HuH-7 (cell line): ENCODE measurements at places on chromosomes 7 and 10.

DNA sequence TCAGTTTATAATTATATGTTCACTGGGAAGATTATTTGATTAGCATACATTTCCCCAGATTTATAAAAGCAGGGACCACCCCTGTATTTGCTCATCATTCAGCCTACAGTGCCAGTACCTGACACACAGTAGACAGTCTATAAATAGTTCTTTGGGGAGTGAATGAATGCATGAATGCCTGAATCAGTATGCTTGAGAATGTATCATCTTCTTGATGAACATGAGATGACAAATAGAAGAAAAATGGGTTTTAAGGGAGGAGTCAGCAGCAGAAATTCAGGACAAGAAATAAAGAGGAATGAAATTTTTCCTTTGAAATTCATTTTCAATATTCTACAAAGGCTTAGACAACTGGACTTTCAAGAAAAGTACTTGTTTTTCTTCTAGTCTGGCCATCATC, 295.8 kb upstream of the LRRTM3 start:
- no peak for DNase-seq

- DNase-seq: no peak
Measured at GRCh38 chr10:116398224-116398623, 29.4 kb upstream of the PNLIPRP3 start.

- DNase-seq: no peak
Measured at GRCh38 chr10:8048281-8049008, 6.0 kb upstream of the GATA3 start.

- no peak for DNase-seq
Measured at GRCh38 chr7:4838626-4839334, 23.1 kb downstream of the PAPOLB start.

DNA sequence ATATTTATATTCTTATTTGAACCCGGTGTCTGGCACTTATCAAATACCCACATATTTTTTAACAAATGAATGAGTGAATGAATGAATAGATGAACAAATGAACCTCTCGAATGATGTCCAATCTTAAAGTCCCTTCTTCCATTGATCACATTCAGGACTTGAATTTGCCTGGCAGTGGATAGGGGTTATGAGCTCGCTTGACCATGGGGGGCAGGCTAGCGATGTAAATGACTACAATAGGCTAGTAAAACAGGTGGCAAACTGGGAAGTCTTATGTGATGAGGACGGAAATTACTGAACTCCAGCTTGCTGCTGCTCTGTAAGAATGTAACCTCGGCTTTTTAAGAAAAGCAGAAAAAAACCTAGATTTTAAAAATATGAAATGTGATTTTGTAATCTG, 247.7 kb upstream of the DKK1 start:
- DNase-seq: peak; percentile 4

- no peak for DNase-seq
Measured at GRCh38 chr7:158404031-158404761, 183.4 kb downstream of the PTPRN2 start.

DNA sequence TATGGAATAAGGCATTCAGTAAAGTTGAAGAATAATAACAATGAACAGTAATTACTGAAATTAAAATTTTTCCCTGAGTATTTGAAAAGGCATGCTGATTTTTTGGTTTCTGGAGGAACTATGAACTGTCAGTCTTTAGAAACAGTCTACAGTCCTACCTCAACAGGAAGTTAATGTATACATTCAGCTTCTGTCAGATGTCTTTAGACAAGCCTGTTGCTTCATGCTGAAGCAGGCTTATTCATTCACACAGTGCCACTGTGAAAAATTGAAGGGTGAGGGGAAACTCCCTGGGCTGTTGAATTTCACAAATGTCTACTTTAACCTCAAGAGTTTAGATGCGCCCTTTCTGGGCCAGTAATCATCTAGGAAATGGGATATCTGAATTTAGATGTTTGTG, 3.5 kb downstream of the NRF1 start:
- DNase-seq: no peak

GRCh38 chr7:70621954-70622600, 509.9 kb upstream of the GALNT17 start:
- DNase-seq: no peak

- no peak for DNase-seq
Measured at GRCh38 chr7:152402384-152403250, 33.2 kb downstream of the KMT2C start.

DNA sequence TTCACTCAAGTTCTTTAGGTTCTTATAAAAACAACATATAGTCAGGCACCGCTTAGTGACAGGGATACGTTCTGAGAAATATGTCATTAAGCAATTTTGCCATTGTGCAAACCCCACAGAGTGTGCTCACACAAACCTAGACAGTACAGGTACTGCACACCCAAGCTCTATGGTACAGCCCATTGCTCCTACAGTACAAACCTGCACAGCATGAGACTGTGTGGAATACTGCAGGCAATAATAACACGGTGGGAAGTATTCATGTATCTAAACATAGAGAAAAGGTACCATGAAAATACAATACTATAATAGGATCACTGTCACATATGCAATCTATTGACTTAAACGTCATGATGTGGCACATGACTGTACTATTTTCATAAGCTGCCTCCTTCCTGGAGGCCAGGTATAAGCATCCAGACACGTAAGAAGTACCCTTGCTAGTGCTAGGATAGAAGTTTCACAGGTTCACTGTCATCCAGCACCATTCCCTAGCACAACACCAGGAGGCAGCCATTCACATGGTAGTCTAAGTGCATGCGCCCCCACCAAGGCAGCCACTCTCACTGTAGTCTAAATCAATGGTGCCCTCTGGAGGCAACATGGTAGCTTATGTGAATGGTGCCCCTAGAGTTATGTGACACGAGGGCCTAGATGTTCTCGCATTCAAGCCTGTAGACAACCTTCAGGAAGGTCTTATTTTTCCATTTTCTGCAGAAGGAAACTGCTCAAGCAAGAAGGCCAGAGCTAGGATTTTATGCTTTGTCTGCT, 98.5 kb downstream of the ARHGAP22 start:
- peak; percentile 74 for DNase-seq

DNA sequence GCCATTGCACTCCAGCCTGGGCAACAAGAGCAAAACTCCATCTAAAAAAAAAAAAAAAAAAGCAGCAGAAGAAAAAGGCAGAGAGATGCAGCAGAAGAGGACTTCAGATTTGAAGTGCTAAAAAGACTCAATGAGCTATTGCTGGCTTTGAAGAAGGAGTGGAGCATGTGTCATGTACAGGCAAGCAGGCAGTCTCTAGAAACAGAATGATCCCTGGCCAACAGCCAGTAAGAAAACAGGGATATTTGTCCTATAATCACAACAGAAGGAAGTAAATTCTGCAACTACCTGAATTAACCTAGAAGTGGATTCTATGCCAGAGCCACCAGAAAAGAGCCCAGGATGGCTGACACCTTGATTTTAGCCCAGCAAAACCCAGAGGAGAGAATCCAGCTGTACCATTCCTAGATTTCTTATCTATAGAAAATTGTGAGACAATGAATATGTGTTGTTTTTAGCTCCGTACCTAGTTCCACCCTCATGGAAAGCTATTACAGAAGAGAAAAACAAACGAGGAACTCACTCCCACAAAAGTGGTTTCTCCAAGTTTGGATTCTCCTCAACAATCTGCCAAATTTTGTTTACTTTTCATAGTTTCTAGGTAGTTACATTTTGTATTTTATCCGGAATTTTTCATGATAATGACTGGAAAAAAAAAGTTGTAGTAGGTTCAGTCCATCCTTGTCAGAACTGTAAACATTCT, 198.2 kb upstream of the GNAI1 start:
- DNase-seq: no peak

- DNase-seq: peak; percentile 59
Measured at GRCh38 chr7:108246227-108246837, 116.2 kb upstream of the LAMB4 start.

DNA sequence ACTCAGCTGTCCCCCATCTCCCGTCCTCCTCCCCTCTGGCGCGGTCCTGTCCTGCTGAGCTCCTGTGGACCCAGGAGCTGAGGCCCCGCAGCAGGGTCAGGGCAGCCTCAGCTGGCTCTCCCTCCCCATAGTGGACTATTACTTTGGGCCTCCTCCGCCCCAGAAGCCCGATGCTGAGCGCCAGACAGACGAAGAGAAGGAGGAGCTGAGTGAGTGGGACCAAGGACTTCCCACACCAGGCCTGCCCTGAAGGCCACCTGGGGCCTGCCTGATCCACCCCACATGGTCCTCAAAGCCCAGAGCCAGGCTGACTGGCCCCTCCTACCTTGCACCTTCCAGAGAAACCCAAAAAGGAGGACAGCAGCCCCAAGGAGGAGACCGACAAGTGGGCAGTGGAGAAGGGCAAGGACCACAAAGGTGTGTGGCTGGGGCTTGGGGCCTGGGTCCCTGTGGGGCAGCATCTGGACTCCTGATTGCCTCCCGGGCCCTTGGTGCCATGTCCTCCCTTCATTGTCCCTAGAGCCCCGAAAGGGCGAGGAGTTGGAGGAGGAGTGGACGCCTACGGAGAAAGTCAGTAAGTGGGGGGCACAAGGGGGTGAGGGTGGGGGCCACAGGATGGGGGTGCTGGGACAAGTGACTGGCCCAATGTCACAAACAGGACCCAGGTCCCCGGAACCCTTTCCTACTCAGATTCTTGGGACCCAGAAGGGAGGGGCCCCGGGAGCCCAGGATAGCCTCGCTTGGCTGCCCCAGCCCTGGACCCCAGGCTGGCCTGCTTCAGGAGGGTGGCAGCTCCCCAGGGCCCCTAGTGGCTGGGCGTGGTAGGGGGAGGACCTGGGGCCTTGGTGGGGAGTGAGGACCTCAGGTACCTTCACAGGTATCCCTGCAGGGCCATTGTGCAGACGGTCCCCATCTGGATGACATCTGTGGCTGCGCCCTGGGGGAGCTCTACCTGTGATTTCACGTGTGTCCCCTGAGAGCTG, 4.9 kb downstream of the AEBP1 start:
- no peak for DNase-seq

- no peak for DNase-seq
Measured at GRCh38 chr7:122622682-122623081, 76.2 kb downstream of the RNF133 start.

GRCh38 chr7:68246189-68246633, 1249.6 kb downstream of the TYW1 start:
- DNase-seq: no peak

- no peak for DNase-seq
Measured at GRCh38 chr10:128804411-128804810, 662.6 kb upstream of the MGMT start.

DNA sequence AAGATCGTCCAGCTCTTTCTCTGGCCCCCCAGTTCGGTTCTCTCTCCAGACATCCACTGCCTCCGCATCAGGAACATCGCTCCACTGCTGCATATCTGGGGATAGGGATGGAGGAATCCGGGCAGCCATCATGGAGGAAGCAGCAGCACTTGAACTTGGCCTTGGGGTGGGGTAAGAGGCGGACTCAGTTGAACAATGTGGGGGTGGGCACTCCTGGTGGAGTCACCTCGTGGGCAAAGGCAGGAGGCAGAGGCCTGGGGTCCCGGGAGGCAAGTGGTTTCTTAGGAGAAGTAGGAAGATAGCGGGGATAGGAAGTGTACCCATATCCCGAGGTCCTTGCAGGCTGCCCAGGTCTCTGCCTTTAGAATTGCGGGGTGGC, 98.3 kb downstream of the CHST15 start:
- DNase-seq: peak; percentile 39

GRCh38 chr7:83347945-83348444, 185.3 kb upstream of the PCLO start:
- DNase-seq: peak; percentile 1

DNA sequence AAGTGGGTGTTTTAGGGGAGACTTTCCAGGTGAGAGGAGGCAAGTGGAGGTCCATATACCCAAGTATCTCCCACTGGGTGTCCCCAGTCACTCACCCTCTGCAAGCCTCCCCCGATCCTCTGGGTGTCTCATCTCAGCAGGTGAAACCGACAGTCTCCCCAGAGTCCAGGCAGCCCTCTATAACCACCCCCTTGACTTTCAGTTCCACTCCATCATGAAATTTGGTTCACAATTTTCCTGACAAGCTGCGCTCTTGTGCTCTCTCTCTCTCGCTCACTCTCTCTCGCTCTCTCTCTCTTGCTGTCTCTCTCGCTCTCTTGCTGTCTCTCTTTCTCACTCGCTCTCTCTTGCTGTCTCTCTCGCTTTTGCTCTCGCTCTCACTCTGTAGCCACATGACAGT, 8.1 kb upstream of the RABGEF1 start:
- no peak for DNase-seq

DNA sequence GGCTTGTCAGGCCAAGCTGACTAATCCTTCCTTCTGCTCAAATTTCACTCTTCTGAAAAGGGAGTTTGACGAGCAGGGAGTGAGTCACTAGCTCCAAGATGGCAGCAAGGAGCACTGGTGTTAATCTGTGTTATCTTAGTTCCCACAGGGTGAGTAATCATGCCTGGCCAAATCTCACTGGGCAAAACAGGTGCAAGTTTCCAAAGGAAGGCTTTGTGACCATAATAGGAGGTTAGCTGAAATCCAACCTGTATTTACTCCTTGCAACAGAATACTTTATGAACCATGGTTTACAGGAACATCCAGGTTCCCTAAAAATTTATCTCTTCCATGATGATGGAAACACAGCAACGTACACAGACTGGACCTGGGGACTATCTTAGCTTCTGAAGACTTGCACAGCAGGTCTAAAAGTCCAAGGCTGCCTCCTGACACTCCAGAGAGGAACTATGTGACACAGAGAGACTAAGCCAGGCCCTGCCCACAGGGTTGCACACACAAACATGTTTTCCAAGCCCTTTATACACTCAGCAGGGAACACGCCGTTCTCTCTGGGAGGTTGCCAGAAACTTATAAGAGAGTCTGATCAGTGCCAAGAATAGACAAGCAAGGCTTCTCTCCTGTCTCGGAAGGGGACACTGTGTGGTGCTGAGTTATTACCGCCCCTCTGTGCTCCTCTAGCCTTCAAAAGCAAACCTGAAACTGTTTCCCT, 46.3 kb downstream of the PDK4 start:
- DNase-seq: no peak

DNA sequence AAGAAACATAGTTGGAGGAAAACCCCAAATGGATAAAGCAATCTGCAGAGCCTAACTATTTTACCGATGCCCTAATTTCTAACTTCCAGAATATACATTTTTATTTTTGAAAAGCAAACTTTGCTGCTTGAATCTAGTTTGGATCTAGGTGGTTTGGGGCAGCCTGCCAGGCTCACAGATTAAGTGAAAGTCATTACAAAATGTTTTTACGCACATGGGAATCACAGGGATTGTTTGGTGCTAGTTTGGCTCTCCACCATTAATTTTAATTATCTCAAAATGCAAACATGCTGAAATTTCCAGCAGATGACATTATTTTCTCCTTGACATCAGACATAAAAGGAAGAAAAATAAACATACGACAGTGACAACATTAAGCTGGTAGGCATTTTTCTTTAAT, 166.7 kb upstream of the INHBA start:
- DNase-seq: no peak

GRCh38 chr10:77512219-77512578, 125.4 kb downstream of the KCNMA1 start:
- DNase-seq: no peak

- no peak for DNase-seq
Measured at GRCh38 chr7:26007510-26007909, 144.5 kb upstream of the NFE2L3 start.

- peak; percentile 90 for DNase-seq
Measured at GRCh38 chr10:69123747-69124562, at the start of gene VPS26A. Gene VPS26A, plus strand, starts transcription at chr10:69124178. Its CDS starts 100 bp downstream, at chr10:69124278.
